ENCODE measurements at places on chromosomes 11 and 22. TPM values are rescaled to one million over a fixed set of nuclear protein-coding genes. Genes with fewer than 3 reads are reported as not detected.

Gene RRP7A
- total RNA-seq, result 47.9 TPM

Gene SYT8
- not detected for total RNA-seq

Gene DGCR8
- 46.6 TPM for total RNA-seq

Gene GSC2
- not detected for total RNA-seq

Gene C22orf15
- total RNA-seq, result 2.0 TPM

Gene TTC38
- 24.6 TPM for total RNA-seq

DNA sequence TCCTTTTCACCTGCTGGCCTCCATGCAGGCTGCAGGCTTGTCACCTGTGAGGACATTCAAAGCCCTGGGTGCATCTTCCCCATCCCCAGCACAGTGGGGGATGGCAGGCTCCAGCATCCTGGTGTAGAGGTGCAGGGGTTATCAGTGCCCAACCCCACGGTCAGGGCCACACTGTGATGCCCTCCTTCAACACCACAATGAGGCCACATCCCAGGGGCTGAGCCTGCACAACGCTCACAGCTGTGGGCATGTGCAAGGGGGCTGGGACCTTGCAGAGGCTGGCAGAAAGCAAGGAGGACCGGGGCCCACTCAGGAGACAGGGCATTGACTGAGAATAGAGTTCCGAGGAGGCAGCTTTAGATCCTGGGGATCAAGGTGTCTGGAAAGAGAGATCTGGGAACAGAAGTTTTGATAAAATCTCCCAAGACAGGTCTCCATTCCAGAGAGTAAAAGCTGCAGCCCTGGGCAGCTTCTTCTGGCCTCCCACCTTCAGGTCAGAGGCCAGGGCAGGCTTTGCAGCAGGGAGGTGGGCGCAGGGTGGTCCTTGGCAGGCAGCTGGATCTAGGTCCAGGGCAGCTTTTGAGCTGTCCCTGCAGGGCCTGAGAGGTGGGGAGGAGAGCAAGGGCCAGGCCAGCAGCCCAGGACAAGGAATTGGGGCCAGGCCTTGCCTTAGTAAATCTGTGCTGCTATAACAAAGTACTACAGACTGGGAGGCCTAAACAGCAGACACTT, 250.8 kb upstream of the B3GAT1 start:
- no peak for DNase-seq

GRCh38 chr11:19352072-19352770, 111.5 kb upstream of the E2F8 start:
- no peak for DNase-seq

DNA sequence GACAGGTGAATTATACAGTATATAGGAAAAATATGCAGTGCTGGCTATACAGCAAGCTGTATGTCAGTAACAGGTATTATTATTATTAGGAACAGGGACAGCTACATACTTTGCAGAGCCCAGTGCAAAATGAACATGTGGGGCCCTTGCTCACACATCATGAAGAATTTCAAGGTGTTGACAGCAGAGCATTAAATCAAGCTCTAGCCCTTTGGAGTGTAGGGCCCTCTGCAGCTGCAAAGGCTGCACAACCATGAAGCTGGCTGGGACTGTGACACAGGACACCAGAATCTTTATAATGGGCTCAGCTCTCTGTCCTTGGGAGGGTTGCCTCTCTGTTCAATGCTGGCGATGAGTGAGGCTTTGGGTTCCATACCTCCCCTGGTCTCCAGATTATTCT, 44.9 kb upstream of the DAGLA start:
- no peak for DNase-seq

DNA sequence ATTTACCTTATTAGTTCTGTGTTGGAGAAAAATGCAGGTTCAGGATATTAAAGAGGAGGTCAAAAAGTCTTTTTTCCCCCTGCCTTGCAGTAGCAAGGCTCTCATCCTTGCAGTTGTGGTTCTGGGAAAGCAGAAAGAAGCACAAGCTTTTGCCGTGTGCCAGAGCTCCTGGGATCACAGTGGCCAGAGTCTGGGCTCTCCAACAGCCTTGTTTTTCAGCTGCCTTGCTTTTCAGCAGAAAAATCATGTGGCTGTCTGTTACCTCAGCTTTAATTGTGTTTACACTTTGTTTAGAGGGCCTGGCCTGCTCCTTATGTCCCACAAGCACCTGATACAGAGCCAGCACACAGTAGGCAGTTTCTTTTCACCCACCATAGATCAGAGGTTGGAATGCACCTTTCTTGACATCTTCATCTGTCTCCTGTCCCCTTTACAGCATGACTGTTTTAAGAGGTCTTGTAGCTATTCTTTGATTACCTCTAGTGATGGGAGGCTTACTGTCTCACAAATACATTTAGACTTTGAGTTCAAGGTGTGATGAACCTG, 67.5 kb downstream of the TEAD1 start:
- no peak for DNase-seq

DNA sequence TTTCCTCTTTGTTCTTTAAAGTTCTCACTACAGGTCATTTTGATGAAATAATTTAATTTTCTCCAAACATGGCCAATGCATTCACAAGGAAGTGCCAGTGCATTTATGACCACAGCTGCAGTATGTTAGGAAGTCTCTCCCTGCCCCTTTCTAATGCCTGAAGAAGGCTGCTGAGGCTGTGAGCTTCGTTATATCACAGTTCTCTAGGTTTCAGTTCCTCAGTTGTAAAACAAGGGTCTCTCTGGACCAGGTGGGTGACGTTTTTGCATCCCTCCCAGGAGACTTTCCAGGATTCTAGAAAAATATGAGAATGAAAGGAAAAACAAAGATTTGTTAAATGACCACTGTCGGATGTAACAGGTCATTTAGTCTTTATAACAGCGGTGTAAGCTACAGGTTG, 171.6 kb downstream of the LARGE1 start:
- no peak for DNase-seq

DNA sequence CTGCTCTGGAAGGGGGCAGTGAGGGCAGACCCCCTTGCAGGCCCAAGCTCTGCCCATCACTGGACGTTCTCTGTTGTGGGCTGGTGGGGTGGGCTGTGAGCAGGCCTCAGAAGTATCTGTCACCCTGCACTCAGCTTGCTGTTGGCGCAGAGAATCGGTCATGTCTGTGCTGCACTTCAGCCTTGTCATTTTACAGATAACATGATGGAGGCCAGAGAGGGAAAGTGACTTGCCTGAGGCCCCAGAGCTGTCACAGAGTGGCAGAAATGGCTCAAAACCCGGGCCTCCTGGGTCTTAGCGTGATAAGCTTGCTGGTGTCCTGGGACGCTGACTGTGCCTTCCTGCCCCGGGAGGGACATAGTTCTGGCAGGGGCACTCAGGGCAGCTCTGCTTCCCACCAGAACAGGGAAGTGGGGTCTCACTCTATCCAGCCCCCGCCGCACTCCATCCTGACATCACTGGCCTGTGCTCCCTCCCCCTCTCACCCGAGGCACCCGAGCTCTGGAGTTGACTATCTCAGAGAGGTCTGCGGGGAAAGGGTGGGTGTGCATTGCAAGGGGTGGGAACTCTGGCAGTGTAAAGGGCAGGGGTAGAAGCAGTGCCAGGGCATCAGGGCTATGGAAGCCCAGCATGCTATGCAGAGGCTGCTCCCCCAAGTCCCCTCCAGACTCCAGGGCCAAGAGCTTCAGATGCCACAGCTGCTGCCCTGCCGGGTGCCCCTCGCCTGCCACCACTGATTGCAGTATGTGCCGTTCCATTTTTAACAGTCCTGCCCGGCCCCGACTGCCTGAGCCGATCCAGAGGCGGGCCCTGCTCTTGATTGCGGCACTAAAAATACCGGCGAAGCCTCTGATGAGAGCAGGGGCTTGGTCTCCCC, 50.4 kb upstream of the NECTIN1 start:
- no peak for DNase-seq

- no peak for DNase-seq
Observed at GRCh38 chr22:27488456-27489177, 312.9 kb downstream of the MN1 start.

GRCh38 chr11:117973503-117973860, 12.7 kb upstream of the IL10RA start:
- DNase-seq, result no peak

DNA sequence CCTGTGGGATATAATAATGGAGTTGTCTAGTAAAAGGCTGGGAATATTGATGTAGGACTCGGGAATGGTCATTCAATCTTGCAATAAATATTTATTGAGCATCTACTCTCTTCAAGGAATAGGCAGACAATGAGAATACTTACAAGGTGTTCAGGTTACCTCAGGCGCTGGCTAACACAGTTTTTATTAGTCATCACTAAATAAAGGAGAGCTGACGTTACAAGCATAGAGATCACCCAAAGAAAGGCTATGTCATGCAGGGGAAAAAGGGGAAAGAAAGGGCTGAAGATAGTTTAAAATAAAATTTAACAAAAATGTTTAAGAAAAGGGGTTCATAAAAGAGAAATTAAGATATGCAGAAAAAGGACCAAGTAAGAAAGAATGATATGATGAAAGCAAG, 15.8 kb upstream of the CTSC start:
- no peak for DNase-seq

DNA sequence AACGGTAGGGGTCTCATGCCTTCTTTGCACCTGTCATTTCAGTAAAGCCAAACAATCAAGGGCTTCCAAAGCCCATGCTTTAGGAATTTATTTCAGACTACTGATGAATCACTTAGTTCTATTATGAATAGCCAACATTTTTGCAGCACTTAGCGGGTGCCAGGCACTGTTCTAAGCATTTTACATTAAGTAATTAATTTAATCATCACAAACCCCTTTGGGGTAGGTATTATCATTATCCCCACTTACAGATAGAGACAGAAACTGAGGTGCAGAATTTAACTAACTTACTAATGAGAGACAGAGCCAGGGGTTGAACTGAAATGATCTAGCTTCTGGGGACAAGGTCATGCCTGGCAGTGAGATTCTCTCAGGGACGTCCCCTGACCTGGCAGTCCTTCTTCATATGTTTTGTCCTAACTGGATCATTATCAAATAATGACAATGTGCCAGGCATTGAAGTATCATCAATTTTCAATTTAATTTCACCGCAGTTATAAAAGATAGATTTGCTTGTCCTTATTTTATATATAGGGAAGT, 31.7 kb upstream of the NAV2 start:
- no peak for DNase-seq

GRCh38 chr22:26890870-26891269, 233.5 kb downstream of the MIAT start:
- no peak for DNase-seq

DNA sequence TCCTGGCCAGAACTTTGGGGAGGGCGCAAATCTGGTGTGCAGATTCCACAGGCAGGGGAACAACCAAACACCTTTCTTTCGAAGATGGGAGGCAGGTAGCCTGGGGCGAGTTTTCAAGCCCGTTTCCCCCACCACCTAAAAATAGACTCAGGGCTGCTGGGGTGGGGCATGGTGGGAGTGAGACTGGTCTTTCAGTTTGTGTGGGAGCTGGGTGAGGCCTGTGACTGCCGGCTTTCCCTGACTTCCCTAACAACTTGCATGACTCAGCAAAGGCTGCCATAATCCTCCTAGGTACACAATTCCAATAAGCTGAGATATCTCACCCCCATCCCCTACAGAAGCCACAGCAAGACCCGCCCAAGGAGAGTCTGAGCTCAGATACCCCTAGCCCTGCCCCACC, 4.3 kb upstream of the OR5B12 start:
- no peak for DNase-seq

GRCh38 chr22:50626850-50627641, 906 bp downstream of the ARSA start:
- DNase-seq, result no peak

- no peak for DNase-seq
Observed at GRCh38 chr11:6251990-6252473, 7.6 kb upstream of the CCKBR start.

- DNase-seq, result no peak
Observed at GRCh38 chr11:128724891-128725611, 31.2 kb downstream of the FLI1 start.

- DNase-seq, result no peak
Observed at GRCh38 chr11:36929401-36929800, 331.4 kb upstream of the RAG2 start.

DNA sequence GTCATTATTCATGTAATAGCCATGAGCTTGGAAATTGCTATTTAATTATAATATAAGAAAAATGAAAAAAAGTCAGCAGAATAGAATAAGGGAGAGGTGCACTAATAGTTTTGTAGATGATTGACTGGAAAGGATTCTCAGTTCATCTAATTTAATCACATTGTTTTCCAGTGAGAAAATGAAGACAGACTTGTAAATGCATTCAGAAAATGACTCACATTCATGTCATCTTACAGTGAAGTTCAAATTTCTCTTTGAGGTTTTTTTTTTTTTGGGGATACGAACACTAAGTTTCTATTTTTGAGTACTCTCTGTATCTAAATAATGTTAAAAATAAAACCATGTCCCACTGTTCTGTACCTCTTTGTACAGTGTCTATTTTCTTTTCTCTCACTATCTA, 18.5 kb upstream of the OR4A16 start:
- DNase-seq, result no peak

DNA sequence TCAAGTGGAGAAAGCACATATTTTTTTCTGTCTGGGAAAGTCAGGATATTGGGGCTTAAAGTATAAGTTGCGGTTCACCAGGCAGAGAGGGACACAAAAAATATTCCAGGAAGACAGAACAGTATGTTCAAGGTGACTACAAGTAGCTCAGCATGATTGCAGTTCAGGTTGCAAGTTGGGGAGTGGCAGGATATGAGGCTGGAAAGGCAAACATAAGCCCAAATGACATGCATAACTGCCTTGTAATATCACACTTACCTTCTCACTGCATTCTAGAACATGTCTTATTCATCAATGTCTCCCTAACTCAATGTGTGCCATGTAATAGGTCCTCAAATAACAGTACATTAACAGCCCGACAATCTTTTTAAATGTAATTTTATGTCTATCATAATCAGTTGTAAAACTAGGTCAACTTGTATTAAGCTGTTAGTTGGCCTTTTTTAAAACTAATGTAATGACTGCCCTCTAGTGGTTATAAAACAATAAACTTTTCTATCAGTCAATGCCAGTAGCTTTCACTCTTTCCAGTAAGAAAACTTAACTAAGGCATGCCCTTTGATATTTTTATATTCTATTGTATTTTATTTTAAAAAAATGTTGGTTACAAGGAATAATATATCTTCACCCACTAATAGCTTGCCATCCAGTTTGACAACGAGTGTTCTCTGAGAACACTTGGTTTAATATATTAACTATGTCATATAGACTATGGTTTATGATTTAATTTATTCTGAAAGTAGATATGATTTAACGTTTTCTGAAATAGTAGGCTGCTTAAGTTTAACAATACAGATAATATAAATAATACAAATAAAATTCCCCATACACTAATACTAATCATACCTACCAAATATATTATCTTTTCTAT, 39.4 kb upstream of the CFAP300 start:
- no peak for DNase-seq

GRCh38 chr11:64373598-64373974, 14.6 kb downstream of the RPS6KA4 start:
- DNase-seq, result no peak

GRCh38 chr11:94417386-94417987, 16.3 kb upstream of the GPR83 start:
- DNase-seq, result no peak
